Prostate gland (tissue), 2 donors: ENCODE measurements at places on chromosomes 1 and 21.
A peak's percentile ranks its signal among the peaks of the same experiment; 100 is the strongest.

DNA sequence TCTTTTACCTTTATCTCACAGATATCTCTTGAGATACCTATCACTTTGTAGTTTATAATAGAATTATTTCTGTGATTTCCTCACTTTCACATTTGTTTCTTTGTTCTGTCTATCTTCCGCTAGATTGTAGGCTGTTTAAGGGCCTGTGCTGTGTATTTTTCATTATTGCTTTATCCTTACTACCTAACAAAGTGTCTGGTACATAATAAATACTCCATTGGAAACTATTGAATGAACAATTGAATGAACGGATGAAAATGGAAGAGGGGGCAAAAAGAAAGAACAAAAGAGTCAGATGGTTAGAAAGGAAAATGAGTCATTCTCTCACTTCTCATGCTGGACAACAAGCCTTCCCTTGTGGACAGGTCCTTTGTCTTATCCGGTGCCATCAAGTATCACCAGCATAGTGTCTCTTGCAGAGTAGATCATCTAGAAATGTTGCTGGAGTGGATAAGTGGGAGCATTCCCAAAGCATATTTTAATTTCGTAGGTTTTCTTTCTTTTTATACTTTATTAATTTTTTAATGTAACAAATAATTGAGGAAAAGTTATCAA is 159.8 kb downstream of the NEK7 start:
- no peak for DNase-seq

- no peak for DNase-seq
Measured at GRCh38 chr1:157085421-157085820, 14.2 kb downstream of the ETV3L start.

- no peak for DNase-seq
Measured at GRCh38 chr1:74790453-74790852, 57.5 kb downstream of the TYW3 start.

GRCh38 chr1:175208773-175209492 is 16.4 kb upstream of the KIAA0040 start:
- no peak for DNase-seq

GRCh38 chr1:10155087-10155712 is 55.2 kb upstream of the KIF1B start:
- DNase-seq: no peak

- no peak for DNase-seq
Measured at GRCh38 chr1:207923561-207923960, 12.6 kb upstream of the CD34 start.

DNA sequence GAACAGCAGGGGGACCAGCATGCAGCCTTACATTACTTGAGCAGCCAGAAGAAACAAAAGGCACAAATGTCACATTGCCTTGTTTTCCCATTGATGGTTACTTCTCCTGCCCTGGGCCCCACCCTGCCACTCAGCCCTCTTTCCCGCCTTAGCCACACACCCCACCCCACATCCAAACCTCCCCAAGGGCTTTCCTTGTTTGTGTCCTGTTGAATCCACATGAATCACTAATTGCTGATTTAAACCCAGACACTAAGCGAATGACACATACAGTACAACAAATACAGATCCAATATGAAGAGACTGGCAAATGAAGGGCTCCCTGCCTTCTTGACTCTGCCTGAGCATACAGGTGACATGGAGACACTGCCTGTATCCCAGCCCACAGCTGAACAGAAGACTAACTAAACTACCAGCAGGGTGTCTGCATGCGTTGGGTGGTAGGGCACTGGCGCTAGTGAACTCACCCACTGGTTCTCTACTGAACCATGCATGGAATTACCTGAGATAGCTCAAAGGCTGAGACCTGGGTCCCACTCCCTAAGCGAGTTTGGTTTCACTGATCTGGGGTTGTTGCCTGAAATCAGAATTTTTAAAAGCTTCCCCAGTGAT is 3.1 kb downstream of the IGSF3 start:
- DNase-seq: no peak

DNA sequence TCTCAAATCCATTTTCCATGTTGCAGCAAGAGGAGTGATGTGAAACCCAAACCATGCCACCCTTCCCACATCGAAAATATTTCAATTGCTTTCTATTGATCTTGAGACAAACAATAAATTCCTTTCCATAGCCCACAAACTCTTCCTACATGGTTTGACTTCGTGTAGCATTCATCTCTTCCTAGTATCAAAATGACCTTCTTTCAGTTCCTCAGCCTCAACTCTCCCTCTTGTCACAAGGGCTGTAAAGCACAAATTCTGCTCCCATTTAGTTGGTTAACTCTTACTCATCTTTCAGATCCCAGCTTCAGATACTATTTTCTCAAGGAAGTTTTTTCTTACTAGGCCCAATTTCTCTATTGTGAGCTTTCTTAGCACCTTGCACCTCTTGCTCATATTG is 99.0 kb downstream of the ZNF281 start:
- no peak for DNase-seq

DNA sequence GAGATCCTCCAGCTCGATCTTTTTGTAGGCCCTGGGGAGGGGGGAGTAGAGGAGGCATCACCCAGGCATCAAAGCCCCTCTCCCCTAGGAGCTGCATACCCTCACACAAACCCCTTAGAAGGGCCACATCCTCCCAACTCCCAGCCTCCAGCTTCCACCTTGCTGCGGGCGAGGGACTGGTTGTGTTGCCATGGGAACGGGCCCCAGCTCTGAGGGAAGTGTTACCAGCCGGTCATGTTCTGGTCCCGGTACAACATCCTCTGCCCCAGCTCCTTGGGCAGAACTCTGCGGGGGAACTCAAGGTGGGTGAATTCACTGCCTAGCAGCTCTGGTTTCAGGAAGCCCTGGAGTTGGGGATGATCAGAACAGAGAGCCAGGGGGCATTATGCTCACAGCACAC is 4.1 kb downstream of the PPM1J start:
- DNase-seq: no peak

- peak; percentile 53 for DNase-seq
Measured at GRCh38 chr1:31736675-31737074, 27.5 kb downstream of the ADGRB2 start.

DNA sequence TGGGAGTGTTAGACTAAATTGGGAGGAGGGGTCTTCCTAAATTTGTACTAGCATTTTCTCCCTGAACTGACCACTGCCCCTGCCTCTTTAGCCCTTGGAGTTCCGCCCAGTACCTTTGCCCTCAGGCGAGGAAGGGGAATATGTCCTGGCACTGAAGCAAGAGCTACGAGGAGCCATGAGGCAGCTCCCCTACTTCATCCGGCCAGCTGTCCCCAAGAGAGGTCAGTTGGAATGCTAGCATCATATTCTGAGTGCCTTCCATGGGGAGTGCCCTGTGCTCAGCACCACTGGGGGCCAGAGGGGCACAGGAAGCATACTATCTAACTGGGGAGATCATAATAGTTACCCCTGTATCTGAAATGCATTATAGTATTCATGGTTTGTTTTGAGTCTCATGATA is 10.7 kb downstream of the POLR3GL start:
- DNase-seq: no peak

- no peak for DNase-seq
Measured at GRCh38 chr1:211965108-211965805, 70.1 kb downstream of the INTS7 start.
